ENCODE measurements at places on chromosomes 16 and 17. TPM values are rescaled to one million over a fixed set of nuclear protein-coding genes. Genes with fewer than 3 reads are reported as not detected.

The BEAN1 gene
- not detected for total RNA-seq

The HOXB2 gene
- total RNA-seq: 19.1 TPM

The MAP2K4 gene
- 26.1 TPM for total RNA-seq

The CDH13 gene
- not detected for total RNA-seq

The SLC6A2 gene
- not detected for total RNA-seq

The MMP25 gene
- total RNA-seq: 1.6 TPM

The KRT31 gene
- not detected for total RNA-seq

The ARRB2 gene
- 197 TPM for total RNA-seq

The AATK gene
- not detected for total RNA-seq

The GPRC5B gene
- 0.42 TPM for total RNA-seq

GRCh38 chr16:29844575-29845331, 18.3 kb downstream of the CDIPT start:
- DNase-seq: no peak

DNA sequence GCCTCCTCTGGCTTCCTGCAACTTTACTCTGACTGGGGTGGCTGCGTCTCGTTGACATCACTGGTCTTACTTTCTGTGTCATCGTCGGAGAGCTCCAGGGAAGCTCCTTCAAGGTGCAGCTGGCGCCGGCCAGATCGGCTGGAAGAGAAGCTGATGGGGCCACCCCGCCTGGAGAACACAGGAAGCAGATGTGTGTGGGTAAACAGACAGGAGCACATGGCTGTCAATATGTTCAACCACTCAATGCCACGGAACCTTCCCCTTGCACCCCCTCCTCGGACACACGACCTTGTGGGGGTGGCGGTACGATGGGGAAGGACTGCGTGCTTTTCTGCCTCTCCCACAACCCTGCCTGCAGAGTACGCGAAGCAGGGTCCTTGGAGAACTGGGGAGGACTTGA, 40.1 kb downstream of the NDEL1 start:
- DNase-seq: no peak

GRCh38 chr16:4785758-4786433, 2.2 kb downstream of the SEPTIN12 start:
- DNase-seq: no peak

GRCh38 chr16:83946154-83946780, 6.8 kb upstream of the OSGIN1 start:
- DNase-seq: no peak

- DNase-seq: no peak
Observed at GRCh38 chr17:78828470-78829185, 12.0 kb downstream of the USP36 start.

DNA sequence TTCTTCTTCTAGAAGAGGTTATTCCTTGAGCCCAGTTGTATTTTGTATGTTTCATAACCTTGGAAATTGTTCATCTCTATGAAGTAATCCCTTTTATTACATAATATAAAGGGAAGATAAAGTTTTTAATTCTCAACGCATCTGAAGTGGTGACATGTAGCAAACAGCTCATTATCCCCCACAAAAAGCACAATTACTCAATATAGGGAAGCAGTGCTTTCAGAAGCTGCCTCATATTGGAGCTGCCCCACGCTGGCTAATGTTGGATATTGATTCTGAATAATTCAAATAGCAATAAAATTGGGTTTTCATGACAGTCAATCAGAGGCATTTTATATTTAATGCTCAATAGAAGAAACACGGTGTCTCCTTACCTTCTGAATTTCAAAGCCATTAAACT, 604.3 kb upstream of the RBFOX1 start:
- DNase-seq: no peak

- DNase-seq: no peak
Observed at GRCh38 chr17:1898332-1898731, 68.5 kb downstream of the RPA1 start.

DNA sequence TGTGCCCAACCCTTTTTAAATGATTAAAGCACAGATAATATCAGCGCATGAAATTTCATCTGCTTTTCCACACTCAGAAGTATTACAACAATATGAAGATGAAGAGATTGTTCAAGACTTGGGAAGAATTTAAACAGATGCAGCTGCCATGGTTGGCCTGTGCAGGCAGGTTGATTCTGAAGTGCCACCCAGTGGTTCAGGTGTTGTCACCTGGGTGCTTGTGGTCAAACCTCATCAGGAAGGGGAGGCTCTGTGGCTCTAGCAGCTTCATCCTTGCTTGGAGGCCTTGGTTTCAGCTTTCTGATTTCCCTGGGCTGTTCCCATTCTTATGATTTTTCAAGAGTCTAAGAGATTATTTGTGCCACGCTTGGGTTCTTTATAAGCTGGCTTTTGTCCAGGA, 22.2 kb upstream of the CLEC18C start:
- no peak for DNase-seq

DNA sequence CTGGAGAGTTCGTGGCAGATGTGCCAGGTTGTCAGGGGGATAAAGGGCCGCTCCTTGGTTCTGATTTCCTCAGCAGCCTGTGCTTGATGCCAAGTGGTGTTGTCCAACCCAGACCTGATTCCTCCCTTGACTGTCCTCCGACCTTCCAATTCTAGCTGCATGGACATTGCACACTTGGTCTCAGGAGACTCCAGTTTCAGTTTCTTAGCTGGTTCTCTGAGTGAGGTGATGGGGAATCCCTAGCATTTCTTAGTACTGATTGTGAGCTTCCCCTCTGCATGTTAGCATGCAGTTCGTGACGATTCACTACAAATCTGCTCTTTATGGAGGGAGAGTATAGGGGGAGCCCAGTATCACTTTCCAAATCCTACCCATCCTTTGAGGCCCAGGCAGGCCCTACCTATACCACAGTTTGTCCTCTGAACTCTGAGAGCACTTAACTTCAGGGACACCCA, 12.4 kb upstream of the CCR7 start:
- DNase-seq: no peak

- DNase-seq: no peak
Observed at GRCh38 chr17:41507315-41507880, 2.0 kb upstream of the KRT13 start.

DNA sequence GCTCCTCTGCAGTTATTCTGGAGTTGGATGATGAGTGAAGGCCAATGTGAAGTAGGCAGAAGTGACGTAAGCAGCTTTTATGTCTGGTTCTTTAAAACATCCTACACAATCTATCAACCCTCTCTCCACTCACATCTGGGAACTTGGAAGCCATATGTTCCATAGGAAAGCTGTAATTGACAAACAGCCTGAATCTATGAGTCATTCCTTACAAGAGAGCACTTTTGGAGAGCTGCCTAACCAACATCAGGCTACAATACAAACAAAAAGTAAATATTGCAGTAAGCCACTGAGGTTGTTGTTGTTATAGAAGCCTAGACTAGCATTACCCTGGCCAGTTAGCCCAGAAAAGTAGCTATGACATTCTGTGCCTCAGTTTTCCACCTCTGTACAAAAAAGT, 5.9 kb downstream of the CCL7 start:
- no peak for DNase-seq

GRCh38 chr17:79192503-79193351, 118.1 kb downstream of the ENGASE start:
- peak; percentile 7 for DNase-seq

GRCh38 chr16:83886199-83886971, 12.5 kb upstream of the MLYCD start:
- no peak for DNase-seq

GRCh38 chr17:50048146-50048720, 7.7 kb upstream of the ITGA3 start:
- DNase-seq: no peak

- DNase-seq: no peak
Observed at GRCh38 chr16:75837681-75838080, 111.4 kb upstream of the CPHXL start.

DNA sequence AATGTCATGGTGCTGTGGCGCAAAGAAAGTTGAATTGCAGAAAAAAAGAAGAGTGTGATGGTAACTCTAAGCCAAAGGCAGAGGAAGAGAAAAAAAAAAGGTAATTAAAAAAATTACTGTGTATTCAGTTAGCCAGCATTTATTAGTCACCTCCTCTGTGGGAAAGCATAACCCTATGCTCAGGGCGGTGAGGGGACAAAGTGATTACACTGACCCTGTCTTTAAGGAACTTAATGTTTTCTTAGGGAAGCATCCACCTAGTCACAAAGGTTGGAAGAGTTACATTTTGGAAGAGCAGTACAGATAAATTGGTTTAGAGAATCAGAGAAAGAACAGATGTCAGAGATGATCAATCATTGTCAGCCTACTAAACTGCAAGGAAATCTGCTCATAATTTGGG, 410.3 kb downstream of the CDH11 start:
- no peak for DNase-seq

GRCh38 chr16:49127103-49127502, 154.5 kb downstream of the CBLN1 start:
- no peak for DNase-seq

DNA sequence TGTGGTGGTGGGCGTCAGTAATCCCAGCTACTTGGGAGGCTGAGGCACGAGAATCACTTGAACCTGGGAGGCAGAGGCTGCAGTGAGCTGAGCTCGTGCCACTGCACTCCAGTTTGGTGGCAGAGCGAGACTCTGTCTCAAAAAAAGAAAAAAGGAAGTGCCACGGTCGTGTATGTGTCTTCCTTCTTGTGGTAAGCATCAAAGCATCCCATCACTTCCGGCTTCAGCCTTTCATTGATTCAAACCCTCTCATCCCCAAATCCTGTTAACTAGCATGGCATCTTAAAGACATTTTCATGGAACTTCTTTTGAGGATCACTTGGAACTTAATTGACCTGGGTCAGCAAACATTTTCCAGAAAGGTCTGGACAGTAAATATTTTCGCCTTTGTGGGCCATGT, 126.2 kb downstream of the CPPED1 start:
- DNase-seq: peak; percentile 53

DNA sequence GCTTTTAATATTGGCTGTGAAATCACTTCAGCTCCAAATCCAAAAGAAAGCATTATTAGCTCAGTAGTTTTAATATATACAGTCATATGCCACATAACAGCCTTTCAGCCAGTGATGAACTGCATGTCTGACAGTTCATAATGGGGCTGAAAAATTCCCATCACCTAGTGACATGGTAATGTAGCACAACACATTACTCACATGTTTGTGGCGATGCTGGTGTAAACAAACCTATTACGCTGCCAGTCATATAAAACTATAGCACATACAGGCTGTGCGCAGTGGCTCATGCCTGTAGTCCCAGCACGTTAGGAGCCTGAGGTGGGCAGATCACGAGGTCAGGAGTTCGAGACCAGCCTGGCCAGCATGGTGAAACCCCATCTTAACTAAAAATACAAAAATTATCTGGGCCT, 92.2 kb downstream of the TUBD1 start:
- no peak for DNase-seq

DNA sequence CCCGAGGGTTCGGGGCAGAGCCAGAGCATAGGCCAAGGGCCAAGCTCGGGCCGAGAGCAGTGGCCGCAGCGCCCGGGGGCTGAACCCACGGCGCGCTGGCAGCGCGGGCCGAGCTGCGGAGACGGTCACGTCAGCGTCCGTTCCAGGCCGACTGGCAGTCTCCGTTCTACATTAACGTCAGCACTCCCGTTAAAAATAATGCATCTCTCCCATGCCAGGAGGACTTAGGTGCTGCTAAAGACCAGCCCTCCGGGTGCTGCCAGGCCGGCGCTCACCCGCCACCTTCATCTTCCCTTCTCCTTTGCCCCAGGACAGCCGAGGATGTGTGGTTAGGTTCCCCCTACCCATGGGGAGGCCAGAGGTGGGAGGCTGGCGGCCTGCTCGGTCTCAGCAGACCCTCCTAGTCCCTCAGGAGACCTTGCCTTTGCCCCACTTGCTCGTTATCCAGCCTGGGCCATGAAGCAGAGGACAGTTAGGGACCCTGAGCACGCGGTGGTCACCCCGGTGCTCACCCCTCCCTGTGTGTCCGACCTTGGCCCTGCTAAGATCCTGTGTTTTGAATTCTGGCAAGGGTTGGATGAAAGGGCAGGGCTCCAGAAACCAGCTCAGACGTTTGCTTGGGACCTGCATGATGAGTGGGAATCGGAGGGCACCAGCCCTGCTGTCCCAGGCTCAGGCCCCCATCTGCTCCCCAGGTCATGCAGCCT, 572 bp downstream of the MPG start:
- no peak for DNase-seq

DNA sequence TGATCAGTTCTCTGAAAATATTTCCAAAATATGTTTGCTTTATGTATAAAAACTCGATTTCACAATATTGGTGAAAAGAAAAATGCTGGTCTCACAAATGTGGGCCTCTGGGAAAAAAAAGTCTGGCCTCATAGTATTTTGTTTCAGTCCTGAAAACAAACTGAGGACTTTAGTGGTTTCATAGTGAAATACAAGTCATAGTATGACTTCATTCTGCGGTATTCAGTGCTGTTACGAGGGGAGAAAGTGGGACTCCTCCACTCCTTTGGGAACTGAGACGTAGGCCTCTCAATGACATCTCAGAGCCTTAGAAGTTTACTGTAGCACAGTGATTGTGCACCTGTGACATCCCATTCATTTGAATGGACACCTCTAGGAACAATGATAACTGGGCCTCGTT, 56.0 kb downstream of the CYB561 start:
- no peak for DNase-seq

GRCh38 chr17:58679263-58680037, 12.4 kb downstream of the TEX14 start:
- DNase-seq: no peak

- DNase-seq: no peak
Observed at GRCh38 chr17:80328634-80329380, 68.2 kb downstream of the RNF213 start.

All from CD4-positive, CD25-positive, alpha-beta regulatory T cell (primary cell).